ENCODE measurements at places on chromosomes 4 and X.
A peak's percentile ranks its signal among the peaks of the same experiment; 100 is the strongest.

GRCh38 chr4:8108991-8109390, 49.6 kb downstream of the ABLIM2 start:
- DNase-seq = no peak

GRCh38 chrX:69149466-69150280, 15.6 kb downstream of the PJA1 start:
- DNase-seq = no peak

DNA sequence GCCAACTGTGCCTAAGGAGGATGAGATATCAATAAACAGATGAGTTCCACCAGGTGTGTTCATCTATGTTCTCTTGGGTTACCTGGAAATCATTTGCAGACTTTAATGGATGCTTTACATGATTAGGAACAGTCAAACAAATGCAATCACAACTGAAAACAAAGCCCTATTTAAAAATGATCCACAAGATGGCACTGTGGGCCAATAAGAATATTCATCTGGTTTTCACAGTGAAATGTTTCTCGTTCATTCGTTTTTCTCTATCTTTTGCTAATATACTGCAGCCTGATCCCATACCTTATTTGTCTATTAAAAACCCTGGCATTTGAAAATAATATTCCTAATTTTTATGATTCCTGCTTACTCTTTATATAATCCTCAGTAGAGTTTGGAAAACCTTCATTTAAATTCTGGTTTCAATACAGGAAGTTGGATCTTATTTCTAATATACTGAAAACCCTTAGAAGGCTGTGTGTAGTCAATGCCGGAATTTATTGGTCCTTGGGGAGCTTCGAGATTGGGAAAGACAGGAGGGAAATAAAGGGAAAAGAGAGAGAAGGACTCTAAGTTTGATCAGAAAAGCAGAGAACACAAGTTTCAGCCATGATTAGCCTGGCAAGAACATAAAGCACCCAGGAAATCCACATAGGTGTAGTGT, 63.8 kb upstream of the TAPT1 start:
- no peak for DNase-seq

DNA sequence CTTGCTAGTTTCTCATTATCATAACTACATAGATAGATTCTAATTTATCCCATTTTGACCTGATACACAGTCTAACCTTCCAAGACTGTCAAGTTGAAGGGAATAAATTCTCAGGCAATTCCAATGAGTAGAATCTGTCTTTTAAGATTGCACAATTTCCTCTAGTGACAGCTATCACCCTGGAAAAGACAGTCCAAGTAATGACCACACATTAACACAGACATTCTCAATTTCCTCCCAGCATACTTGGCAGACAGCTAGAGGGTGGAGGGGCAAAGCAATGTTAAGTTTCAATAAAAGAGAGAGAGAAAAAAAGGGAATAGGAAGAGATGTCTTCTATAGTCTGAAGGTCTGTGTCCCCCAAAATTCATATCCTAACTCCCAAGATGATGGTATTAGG, 234.7 kb downstream of the LDB2 start:
- DNase-seq = peak; percentile 20

DNA sequence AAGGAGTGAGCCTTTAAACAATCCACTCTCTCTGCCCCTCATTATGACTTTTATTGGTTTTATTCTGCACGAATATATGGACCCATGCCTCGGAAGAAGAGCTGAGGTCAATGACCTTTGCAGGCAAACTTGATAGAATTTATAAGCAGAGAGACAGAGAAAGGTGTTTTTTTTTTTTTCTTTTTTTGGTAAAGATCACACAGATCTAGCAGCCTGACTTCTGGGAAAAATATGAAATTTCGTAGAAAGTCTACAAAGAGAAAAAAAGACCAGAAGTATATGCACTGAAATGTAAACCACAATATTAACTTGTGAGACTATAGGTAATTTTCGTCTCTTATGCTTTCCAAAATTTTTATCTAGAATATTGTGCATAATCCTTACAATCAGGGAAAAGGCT, 61.6 kb downstream of the LEF1 start:
- no peak for DNase-seq

GRCh38 chr4:164847967-164848649, 28.9 kb upstream of the APELA start:
- no peak for DNase-seq

GRCh38 chr4:13329340-13329850, 154.7 kb downstream of the RAB28 start:
- no peak for DNase-seq

- DNase-seq = peak; percentile 9
These were observed 163.9 kb downstream of the KDR start for GRCh38 chr4:54961357-54961975.

DNA sequence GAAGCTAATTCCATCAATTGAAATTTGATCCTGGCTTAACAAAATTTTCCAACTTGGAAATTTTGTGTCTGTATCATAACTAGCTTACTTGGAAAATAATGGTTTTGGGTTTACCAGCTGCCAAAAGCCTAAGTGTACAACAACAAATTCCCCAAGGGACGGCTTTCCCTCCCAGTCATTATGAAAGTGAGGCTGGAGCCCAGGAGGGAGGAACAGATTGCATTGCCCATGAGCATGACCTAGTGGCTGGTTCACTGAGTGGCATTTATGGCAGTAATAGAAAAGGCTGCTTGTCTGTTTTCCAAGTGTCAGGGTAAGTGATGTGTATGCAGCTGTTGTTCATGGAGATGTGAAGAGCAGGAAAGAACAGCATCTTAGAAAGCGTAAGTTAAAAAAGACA, 70.8 kb upstream of the HHIP start:
- DNase-seq = peak; percentile 70

Measured in fibroblast of gingiva (primary cell).